ENCODE measurements at places on chromosomes 3 and 15. TPM values are rescaled to one million over a fixed set of nuclear protein-coding genes. Genes with fewer than 3 reads are reported as not detected.

Gene STRA6
- total RNA-seq = 25.8 TPM

- H3K4me3 ChIP-seq = no peak overlapping the region
- peaks cover 6% of the 10 kb centered on the region for H3K4me1 ChIP-seq
- H3K36me3 ChIP-seq = no peaks in the 10 kb centered on the region
- H3K27ac ChIP-seq = no peak overlapping the region
Measured at GRCh38 chr15:58309963-58310928, 121.5 kb upstream of the LIPC start.

Gene CD276
- 147 TPM for total RNA-seq

DNA sequence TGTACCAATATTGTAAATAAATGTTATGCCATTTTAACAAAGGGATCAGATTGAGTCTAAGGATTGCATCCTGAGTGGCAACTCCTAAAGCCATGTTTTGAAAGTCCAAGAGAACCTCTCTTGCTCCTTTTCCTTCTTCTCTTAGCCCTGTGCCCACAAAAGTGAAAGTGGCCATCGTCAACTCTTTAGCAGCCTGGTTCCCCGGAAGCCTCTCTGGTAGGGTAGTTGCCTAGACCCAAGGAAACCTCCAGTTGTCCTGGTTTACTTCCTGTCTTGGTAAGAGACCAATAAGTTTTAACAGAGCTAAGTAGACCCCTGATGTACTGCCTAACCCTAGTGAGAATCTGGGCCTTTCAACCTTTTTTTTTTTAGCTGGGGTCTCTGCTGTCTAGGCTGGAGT is 10.2 kb upstream of the ITPKA start:
- no peaks in the 10 kb centered on the region for H3K4me1 ChIP-seq
- peaks cover 43% of the 10 kb centered on the region for H3K36me3 ChIP-seq
- no peaks in the 10 kb centered on the region for H3K27me3 ChIP-seq
- no peak overlapping the region for H3K27ac ChIP-seq

Gene TKT
- 480 TPM for total RNA-seq

- H3K4me3 ChIP-seq = no peak within 1 kb of the TSS
- H3K36me3 ChIP-seq = no peaks in the 10 kb centered on the region
- peaks cover 13% of the 10 kb centered on the region for H3K4me1 ChIP-seq
- no peak within 1 kb of the TSS for H3K27ac ChIP-seq
- no peaks in the 10 kb centered on the region for H3K27me3 ChIP-seq
- DNase-seq = no peak
Measured at GRCh38 chr15:65044724-65045481, at the start of gene SLC51B. TSS of gene SLC51B (plus strand) at chr15:65045387. CDS start at chr15:65050005, 4,618 bp downstream.

Gene SMCO1
- not detected for total RNA-seq

DNA sequence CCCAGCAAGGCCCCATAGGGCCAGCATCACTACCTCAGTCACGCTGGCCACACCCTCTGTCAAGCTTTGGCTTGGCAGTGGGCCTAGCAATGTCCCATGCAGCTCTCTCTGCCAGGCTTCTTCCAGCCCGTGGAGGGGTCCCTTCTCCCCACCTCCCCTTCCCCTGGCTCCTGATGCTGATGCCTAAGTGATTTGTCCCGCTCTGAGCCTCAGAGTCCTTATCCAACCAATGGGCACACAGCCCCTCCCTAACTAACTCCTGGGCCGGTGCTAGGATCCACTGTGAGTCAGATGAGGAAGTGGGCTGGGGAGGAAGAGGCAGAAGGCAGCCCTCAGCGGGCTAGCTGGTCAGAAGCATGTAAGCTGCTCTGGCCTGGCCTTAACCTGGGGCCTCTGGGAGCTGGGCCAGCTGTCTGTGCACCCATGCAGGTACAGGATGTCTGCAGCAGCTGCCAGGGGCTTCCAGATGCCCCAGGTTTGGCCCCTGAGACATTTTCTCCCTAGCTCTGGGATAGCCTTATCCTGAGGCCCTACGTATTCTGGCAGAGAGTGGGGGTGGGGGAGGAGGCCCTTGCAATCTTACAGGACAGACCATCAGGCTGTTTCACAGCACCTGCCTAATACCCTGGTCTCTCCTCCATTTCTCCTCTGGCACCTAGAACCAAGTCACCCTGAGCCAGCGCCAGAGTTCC is 740 bp upstream of the ZBTB47 start:
- peak overlapping the region; percentile 90 for H3K4me3 ChIP-seq
- no peak for DNase-seq
- peaks cover 55% of the 10 kb centered on the region for H3K4me1 ChIP-seq

GRCh38 chr15:77993374-77993911 is 84.1 kb downstream of the TBC1D2B start:
- no peaks in the 10 kb centered on the region for H3K27me3 ChIP-seq
- H3K27ac ChIP-seq = peak overlapping the region; percentile 98
- peaks cover 73% of the 10 kb centered on the region for H3K4me1 ChIP-seq

DNA sequence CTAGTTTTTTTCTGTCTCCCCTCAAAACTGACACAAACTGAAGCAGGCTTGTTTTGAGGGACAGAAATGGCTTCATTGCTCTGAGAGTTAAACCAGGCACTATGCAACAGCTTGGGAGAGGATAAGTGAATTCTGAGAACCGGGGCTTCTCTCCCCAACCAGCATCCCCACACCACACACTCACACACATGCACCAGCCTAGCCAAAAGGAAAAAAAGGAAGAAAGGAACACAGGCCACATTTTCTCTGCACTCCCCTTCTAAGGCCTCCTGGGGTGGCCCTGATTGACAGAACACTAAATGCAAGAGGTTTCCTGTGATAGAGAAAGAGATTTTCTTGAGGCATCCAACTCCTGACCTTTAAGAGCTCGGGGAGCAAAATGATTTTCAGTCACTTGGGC is 177.5 kb downstream of the TLE3 start:
- H3K36me3 ChIP-seq = no peaks in the 10 kb centered on the region
- no peak overlapping the region for H3K27ac ChIP-seq
- peaks cover 26% of the 10 kb centered on the region for H3K27me3 ChIP-seq
- H3K4me3 ChIP-seq = no peak overlapping the region
- DNase-seq = no peak

Gene GRK7
- not detected for total RNA-seq

Gene ZDHHC19
- not detected for total RNA-seq

DNA sequence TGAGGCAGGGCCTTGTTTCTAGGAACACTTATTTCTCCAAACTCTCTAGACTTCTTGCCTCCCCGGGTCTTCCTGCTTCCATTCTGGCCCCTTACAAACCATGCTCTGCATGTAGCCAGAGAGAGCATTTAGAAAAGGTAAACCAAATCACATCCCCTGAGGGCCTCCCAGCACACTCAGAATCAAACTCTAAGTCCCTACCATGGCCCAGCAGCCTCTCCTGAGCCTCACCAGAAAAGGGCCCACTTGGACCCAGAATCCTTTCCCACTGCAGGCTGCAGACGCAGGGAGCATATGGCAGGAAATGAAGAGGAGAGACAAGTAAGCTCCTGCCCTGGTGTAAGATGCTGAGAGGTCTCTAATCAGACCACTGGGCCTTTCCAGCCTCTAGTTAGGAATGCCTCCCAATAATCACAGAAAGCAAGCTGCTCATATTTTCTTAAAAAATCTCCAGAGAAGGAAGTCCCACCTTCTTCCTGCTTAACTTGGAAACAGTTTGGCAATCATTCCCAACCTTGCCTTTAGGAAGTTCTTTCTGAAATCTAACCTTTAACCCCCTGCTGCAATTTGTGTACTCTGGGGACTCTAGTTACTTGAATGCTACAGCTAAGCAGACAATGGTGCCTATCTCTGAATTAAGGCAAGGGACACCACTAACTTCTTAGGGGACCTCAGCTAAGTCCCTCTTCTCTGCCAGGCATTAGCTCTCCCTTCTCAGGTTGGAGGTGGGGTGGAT is 4.2 kb downstream of the AMOTL2 start:
- no peak for DNase-seq
- peak overlapping the region; percentile 86 for H3K27ac ChIP-seq
- peak overlapping the region; percentile 57 for H3K4me3 ChIP-seq
- no peaks in the 10 kb centered on the region for H3K27me3 ChIP-seq
- peaks cover 47% of the 10 kb centered on the region for H3K36me3 ChIP-seq
- H3K4me1 ChIP-seq = peaks cover 75% of the 10 kb centered on the region

Gene CCR2
- total RNA-seq = not detected

DNA sequence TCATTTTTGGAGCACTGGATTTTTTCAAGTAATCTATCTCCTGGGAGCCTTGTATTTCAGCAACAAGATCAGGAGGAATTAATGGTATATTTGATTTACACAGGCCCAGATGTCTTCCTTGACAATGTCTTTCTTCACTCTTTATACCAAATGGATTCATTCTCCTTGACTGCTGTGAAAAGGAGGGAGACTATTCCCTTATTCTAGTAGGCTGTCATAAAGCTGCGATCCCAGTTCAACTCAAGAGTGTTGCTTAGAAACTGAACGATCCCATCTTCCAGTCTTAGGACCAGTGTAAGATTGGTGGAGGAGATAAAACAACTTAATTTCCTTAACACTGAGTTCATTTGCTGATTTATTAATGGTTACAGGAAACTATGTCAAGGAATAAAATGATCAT is 119.4 kb upstream of the ROBO1 start:
- H3K4me3 ChIP-seq = no peak overlapping the region
- H3K27me3 ChIP-seq = no peaks in the 10 kb centered on the region
- H3K27ac ChIP-seq = no peak overlapping the region
- no peak for DNase-seq
- peaks cover 4% of the 10 kb centered on the region for H3K4me1 ChIP-seq
- H3K36me3 ChIP-seq = no peaks in the 10 kb centered on the region

DNA sequence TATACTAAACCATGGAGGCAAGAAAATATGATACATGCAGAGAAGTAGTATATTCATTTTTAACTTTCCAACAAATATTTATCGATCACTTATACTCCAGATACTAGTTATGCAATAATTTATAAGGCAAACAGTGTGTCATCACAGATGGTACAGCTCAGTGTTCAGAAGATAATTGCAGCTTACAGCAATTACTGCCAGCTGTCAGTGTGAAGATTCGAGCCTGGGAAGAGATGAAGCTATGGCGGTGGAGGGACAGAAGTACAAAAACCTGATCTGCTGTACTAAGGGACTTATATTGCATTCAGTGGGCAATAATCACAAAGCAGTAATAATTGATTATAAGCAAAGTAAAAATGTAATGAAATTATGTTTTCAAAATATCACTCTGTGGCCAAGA is 170.6 kb upstream of the EPHA3 start:
- H3K4me1 ChIP-seq = no peaks in the 10 kb centered on the region
- no peak overlapping the region for H3K27ac ChIP-seq
- H3K36me3 ChIP-seq = no peaks in the 10 kb centered on the region
- no peak overlapping the region for H3K4me3 ChIP-seq

- H3K27me3 ChIP-seq = no peaks in the 10 kb centered on the region
- no peak overlapping the region for H3K4me3 ChIP-seq
- no peak overlapping the region for H3K27ac ChIP-seq
- no peak for DNase-seq
Measured at GRCh38 chr15:83766339-83766738, 112.4 kb downstream of the ADAMTSL3 start.

DNA sequence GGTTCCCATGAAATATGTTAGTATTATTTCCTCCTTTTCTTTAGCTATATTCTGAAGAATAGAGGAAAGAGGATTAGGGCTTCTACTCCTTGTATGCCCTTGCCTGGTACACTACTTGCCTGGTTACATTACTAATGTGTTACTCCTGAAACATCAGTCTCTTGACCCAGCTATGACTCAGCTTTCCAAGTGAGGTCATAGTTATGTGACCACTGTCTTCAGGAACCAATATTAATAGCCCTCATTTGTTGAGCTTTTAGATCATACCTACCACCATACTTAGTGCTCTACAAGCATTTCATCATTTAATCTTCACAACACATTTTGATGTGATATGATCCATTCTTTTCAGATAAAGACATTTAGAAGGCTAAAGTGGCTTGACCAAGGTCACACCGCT is 60.3 kb downstream of the CMSS1 start:
- no peak overlapping the region for H3K27ac ChIP-seq
- no peak overlapping the region for H3K4me3 ChIP-seq
- no peaks in the 10 kb centered on the region for H3K27me3 ChIP-seq
- no peak for DNase-seq
- peaks cover 3% of the 10 kb centered on the region for H3K36me3 ChIP-seq

Gene PYGO1
- total RNA-seq = 18.5 TPM

Gene POLQ
- 1.2 TPM for total RNA-seq

DNA sequence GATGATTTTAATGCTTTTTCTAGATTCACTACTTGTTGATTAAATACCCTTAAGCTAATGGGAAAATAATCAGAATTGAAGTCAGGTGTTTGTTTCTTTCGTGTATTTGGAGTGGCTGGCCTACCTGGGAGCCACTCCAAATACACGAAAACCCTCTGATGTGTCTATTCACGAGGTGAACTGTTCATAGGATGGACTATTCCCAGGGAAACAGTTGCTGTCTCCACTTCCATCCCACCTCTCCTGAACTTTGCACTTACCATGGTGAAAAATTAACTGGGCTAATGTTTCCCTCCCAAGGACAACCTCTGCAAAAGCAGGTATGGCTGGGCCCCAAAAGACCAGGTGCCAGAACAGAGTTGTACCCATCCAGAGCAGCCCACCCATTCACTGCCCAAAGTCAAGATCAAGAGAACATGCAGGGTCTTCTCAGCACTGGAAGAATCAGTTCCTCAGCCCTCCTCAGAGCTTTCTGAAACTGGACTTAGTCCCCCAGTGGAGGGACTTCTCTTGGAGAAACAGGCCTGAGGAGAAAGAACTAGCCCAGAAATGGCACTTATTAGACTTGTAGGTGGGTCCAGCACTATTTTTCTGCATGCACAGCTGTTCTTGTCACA is 2.9 kb upstream of the SMAD3 start:
- no peaks in the 10 kb centered on the region for H3K27me3 ChIP-seq
- no peaks in the 10 kb centered on the region for H3K36me3 ChIP-seq
- H3K4me3 ChIP-seq = no peak overlapping the region
- DNase-seq = no peak
- H3K4me1 ChIP-seq = peaks cover 18% of the 10 kb centered on the region

GRCh38 chr15:95919460-95919859 is 411.0 kb upstream of the NR2F2 start:
- no peaks in the 10 kb centered on the region for H3K27me3 ChIP-seq
- no peak overlapping the region for H3K27ac ChIP-seq
- H3K36me3 ChIP-seq = no peaks in the 10 kb centered on the region
- H3K4me3 ChIP-seq = no peak overlapping the region

- no peaks in the 10 kb centered on the region for H3K4me1 ChIP-seq
- H3K27me3 ChIP-seq = peaks cover 61% of the 10 kb centered on the region
- no peaks in the 10 kb centered on the region for H3K36me3 ChIP-seq
- no peak overlapping the region for H3K4me3 ChIP-seq
- DNase-seq = no peak
- no peak overlapping the region for H3K27ac ChIP-seq
Measured at GRCh38 chr3:10703875-10704274, 112.2 kb upstream of the SLC6A11 start.

Gene NMNAT3
- total RNA-seq = 2.2 TPM

Gene MEGF11
- not detected for total RNA-seq

GRCh38 chr3:138332472-138333073 is 2.9 kb upstream of the NME9 start:
- H3K36me3 ChIP-seq = no peaks in the 10 kb centered on the region
- DNase-seq = no peak
- H3K27me3 ChIP-seq = peaks cover 45% of the 10 kb centered on the region
- H3K4me3 ChIP-seq = no peak overlapping the region
- peaks cover 11% of the 10 kb centered on the region for H3K4me1 ChIP-seq

Gene TRH
- not detected for total RNA-seq

Gene KAT2B
- 16.4 TPM for total RNA-seq

- H3K27me3 ChIP-seq = peaks cover 33% of the 10 kb centered on the region
- no peak for DNase-seq
- H3K27ac ChIP-seq = no peak overlapping the region
Measured at GRCh38 chr3:176855901-176856486, 341.3 kb downstream of the TBL1XR1 start.

Gene TM4SF1
- 122 TPM for total RNA-seq
